MCF 10A (cell line): ENCODE measurements at places on chromosomes 2 and 18.

- no peak for DNase-seq
Observed at GRCh38 chr18:10201659-10202058, 252.8 kb upstream of the APCDD1 start.

- DNase-seq, result peak; percentile 69
Observed at GRCh38 chr18:77207540-77207939, 42.1 kb upstream of the GALR1 start.

- DNase-seq, result no peak
Observed at GRCh38 chr18:13563390-13563805, 163.0 kb downstream of the FAM210A start.

GRCh38 chr2:226877491-226877890, 41.6 kb downstream of the RHBDD1 start:
- DNase-seq, result no peak

DNA sequence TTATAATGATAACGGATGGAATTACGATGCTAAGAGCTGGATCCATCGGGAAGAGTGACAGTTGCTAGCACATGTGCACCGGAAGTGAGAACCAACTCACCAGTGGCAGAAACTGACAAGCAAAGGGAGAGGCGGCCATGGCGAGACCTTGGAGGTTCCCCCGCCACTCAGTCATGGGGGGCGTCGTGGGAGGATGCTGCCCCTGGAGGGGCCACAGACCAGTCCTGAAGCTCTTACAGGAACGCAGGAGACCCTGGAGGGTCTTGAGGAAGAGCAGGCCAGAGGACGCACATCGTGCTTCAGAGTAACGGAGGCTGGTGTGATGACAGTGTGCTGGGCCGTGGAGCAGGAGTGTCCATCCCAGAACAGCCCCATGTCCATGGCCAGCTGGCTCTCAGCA, 53.1 kb upstream of the KCNG2 start:
- DNase-seq, result no peak

DNA sequence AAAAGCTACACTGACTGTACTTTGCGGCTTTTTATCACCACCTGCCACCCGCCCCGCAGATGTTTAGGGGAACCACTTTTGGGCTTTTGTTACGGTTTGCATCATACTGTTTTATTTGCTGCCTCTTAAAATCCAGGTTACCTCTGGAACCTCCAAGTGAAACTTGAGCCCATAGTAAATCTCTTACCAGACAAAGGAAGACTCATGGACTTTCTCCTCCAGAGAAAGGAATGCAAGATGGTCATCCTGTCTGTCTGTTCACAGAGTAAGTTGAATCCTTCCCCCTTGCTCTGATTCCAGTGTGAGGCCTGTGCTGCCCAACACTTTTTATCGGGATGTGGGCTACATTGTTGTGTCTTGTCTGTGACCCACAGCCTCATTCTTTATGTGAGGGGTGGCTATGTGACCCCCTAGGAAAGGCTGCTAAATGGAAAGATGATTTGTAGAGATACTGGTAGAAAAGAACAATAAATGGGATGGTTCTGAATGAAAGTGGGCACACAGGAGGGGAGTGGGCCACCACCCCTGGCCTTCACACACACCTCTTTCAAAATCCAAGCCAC, 23.3 kb downstream of the RMC1 start:
- no peak for DNase-seq

DNA sequence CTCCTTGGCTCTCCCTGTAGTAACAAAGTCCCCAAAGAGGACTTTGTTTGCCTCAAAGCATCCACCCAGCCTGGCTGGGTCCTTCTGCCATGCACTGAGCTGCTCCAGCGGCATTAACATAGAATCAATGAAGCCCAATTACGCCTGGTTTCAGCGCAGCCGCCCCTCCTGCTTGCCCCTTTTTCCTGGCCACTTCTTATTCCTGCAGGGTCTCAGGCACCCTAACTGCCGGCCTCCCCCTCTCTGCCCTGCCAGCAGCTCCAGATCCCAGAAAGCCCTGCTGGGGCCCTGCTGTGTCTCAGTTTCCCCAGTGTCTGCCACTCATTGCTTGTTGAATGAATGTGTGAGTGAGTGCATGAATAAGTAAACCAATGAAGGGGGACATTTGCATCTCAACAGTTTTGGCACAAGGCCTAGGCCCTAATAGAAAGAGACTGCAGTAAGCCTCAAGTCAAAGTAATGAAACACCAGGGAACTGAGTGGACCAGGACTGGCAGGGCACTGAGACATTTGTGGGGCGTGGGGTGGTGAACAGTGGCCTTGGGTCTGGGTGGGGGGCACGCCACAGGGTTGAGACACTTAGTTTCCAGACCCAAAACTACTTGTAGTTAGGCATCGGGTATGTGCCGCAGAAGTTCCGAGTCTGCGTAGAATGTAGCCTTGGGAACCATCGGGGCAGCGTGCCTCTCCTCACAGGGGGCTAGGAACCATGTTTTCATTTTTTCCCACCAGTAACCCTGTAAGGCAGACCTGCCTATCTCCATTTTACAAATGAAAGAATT, 60.6 kb downstream of the SMAD7 start:
- DNase-seq, result no peak

DNA sequence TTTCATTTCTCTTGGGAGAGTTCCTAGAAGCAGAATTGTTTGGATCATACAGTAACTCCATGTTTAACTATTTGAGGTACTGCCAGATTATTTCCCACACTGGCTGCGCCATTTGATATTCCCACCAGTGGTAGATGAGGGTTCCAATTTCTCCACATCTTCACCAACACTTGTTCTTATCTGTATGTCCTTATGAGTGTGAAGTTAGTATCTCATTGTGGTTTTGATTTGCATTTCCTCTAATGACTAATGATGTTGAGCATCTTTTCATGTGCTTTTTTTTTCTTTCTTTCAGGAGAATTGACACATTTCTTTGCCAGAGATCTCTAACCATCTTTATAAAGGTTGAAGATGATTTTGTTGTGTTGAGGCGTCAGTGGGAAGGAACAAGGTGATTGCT, 4.1 kb upstream of the MGAT5 start:
- DNase-seq, result no peak

GRCh38 chr2:3313781-3314375, 63.7 kb downstream of the EIPR1 start:
- DNase-seq, result no peak

DNA sequence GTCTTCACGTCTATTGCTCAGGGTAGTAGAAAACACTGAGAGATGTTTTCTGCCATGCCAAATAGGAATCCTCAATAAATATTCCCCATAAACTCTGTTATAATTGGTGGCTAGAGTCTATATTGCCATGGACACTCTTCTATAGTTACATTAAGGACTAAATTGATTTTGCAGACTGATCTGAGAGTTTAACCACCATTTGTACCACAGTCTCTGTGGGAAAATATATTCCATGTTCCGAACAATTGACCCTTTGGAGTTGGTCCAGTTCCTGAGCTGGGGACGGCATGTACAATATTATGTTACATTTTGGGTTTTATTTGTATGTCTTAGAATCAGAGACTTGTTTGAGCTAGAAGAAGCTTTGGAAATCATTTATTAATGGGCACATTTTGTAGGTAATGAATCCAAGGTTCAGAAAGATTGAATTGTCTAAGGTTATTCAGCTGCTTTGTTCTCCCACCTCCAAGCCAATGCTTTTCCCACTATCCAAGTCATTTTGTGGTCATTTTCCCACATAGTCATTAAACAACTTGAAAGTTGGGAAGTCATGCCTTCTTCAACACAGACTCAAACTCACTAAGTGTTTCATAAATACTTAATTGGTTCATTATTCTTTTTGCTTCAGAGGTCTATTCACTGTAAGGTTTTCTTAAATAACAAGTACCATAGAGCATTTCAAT, 5.1 kb upstream of the PPP1CB start:
- DNase-seq, result no peak

- DNase-seq, result no peak
Observed at GRCh38 chr18:77495079-77495478, 245.4 kb downstream of the GALR1 start.

GRCh38 chr2:48531141-48531648, 1.2 kb downstream of the STON1 start:
- DNase-seq, result peak; percentile 12

GRCh38 chr2:231709981-231710798, 1.9 kb downstream of the PTMA start:
- peak; percentile 78 for DNase-seq

GRCh38 chr2:217990791-217991465, 11.9 kb downstream of the TNS1 start:
- no peak for DNase-seq

- no peak for DNase-seq
Observed at GRCh38 chr2:1823187-1824169, 79.2 kb upstream of the PXDN start.

DNA sequence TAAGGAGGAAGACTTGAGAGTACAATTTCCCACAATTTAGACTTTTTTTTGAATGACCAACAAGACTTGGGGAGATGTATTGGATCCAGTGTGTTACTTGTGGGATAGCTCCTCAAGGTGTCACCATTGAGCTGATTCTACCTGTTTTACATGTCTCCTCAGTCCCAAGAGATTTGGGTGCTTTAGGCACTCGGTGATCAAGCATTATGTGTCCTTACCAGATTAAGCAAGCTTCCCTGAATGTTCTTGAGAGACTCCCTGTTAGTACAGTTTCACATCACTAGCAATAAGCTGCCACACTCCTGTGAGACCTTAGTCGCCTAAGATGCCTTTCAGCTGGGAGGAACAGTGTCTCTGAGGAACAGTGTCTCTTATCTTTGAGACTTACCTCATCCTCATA, 384.3 kb upstream of the SYT4 start:
- peak; percentile 87 for DNase-seq

GRCh38 chr2:27072920-27073319, 1.5 kb upstream of the OST4 start:
- no peak for DNase-seq

- no peak for DNase-seq
Observed at GRCh38 chr2:216082117-216082711, 495 bp downstream of the TMEM169 start.

GRCh38 chr2:227493524-227493923, 21.6 kb downstream of the AGFG1 start:
- DNase-seq, result no peak

DNA sequence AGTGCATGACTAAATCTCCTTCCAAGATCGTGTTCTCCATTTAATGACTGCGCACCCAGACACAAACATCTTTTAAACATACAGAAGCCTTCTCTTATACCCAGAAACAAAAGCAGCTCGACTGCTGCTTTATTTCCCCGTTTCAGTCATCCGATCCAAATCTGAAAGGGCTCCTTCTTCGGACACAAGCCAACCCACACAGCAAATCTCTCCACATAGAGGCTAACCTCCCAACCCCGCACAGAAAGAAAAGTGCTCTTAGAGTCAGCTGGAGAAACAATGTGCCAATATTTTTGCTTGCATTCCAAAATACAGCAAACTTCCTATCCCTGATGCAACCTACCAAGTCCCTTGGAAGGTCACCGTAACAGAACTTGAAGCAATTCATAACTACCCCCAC, 29.1 kb downstream of the GAREM1 start:
- DNase-seq, result no peak

DNA sequence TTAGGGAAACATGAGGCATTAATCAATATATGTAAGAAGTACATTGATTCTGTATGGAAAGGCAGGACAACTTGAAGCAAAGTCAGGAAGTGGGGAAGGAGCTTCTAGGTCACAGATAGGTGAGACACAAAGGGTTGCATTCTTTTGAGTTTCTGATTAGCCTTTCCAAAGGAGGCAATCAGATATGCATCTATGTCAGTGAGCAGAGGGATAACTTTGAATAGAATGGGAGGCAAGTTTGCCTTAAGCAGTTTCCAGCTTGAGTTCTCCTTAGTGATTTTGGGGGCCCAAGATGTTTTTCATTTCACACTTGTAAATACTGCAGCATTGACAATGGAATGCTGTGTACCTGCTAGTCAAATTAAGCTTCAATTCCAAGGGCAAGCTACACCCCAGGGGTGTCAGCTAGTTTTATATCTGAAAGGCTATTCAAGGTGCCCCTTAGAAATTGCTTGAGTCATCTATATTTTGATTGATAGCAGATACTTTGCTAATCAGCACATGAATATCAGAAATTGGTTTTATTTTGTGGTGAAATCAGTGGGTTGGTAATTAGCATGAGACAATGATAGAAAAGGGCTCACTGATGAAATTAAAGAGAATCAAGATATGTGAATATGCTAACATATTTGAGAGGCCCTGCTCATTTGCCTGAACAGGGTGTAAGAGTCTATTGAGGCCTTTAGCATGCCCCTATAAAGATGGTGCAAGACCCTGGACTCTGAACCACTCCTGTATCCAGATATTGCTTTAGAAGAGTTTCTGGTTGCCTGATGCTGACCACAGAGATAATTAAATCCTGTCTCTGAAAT, 131.5 kb downstream of the TMEM17 start:
- DNase-seq, result no peak

- no peak for DNase-seq
Observed at GRCh38 chr2:26251893-26252292, 7.2 kb downstream of the HADHB start.
